RWPE1 (cell line): ENCODE measurements at places on chromosomes 13 and 19.

DNA sequence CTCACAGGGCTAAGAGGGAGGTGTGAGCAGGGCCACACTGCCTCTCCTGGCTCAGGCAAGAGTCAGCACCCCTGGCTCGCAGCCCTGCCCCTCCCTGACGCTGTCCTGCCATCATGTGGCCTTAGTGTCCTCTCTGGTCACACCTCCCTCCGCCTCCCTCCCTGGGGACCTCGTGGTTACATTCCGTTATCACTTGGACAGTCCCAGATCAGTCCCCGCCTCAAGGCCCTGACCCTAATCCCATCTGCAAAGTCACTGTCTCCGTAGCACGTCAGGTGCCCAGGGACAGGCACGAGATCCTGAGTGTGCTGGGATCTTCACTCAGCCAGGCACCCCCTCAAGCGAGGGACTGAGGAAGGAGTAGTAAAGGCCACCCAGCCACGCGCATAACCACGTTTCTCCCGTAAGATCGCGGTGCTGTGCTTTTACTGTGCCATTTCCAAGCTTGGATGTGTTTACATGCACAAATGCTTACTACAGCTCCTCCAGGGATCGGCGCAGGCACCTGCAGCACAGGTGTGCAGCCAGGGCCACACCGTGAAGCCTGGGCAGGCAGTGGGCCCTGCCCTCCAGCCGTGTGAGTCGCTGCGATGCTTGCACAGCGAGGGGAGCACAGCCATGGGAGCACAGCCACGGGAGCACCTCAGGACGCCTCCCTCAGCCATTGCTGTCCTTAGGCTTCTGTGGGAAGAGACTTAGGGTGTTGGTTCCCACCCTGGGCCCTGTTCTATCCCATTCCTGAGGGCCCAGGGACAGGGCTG, 10.7 kb upstream of the TMEM255B start:
- no peak for DNase-seq

DNA sequence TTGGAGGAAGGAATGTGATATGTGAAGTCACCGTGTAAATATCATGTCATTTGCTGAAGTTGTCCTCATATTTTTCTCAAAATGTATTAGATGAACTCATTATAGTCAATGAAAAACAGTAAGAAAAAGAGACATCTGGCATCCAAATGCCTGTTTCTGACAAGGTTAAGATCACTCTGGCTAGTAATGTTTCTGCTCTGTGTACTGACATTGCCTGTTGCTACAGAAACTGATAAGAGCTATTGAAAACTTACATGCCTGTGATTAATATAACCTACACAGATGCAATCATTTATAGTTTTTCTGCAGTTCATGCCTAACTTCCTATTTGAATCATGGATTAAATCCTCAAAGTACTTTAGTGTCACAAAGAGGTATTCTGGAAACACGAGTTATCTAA, 249.8 kb downstream of the NBEA start:
- no peak for DNase-seq

DNA sequence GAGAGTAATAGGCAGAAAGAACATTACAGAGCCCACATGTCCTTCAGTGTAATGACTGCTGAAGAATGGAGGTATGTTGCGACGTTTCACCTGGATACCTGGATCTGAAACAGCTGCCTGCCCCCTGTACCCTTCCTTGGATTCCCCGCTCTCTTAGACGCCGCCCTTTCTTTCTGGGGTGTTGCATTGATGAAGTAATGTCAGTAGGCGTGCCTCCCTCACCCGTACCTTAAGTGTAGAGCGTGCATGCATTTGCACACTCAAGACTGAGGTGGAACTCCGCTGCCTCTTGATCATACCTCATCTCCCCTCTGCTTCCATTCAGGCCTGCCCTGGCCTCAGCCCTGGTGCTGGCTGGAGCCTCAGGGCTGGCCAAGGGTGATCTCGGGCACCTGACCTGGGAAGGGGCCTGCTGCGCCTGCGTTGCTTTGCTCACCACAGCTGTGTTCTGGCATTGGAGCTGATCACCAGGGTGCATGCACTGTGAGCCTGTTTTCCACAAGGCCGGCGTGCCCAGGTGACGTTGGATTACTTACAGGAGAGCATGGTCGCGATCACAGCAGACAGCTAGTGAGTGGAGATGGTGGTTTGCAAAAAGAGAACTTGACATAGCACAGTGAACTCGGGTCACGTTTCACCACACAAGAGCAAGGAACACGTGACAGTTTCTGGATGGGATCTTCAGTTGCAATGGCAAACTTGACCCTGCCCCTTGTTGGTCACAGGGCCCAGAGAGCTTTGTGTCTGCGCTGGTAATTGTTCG, 99.0 kb downstream of the ARHGEF7 start:
- no peak for DNase-seq

DNA sequence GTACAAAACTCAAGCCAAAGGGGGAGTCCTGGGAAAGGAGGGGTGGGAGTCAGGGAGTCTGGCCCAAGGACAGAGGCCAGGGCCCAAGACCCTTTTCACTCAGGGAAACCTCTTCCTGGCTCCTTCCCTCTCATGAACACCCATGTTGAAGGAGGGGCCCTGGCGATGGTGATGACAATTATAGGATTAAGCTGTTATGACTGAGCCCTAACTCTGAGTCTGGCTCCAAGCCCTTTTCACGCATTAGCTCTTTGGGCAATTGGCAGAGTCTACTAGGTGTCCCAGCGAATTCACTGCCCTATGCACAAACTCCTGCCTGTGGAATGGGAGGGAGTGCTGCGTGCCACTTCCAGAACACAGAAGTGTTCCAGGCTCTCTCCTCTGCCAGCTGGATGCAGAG, 20.7 kb downstream of the ZNF575 start:
- DNase-seq, result no peak

- DNase-seq, result no peak
Measured at GRCh38 chr13:84571264-84571663, 689.0 kb upstream of the SLITRK1 start.

GRCh38 chr19:33064458-33064791, 263 bp downstream of the RHPN2 start:
- peak; percentile 24 for DNase-seq

DNA sequence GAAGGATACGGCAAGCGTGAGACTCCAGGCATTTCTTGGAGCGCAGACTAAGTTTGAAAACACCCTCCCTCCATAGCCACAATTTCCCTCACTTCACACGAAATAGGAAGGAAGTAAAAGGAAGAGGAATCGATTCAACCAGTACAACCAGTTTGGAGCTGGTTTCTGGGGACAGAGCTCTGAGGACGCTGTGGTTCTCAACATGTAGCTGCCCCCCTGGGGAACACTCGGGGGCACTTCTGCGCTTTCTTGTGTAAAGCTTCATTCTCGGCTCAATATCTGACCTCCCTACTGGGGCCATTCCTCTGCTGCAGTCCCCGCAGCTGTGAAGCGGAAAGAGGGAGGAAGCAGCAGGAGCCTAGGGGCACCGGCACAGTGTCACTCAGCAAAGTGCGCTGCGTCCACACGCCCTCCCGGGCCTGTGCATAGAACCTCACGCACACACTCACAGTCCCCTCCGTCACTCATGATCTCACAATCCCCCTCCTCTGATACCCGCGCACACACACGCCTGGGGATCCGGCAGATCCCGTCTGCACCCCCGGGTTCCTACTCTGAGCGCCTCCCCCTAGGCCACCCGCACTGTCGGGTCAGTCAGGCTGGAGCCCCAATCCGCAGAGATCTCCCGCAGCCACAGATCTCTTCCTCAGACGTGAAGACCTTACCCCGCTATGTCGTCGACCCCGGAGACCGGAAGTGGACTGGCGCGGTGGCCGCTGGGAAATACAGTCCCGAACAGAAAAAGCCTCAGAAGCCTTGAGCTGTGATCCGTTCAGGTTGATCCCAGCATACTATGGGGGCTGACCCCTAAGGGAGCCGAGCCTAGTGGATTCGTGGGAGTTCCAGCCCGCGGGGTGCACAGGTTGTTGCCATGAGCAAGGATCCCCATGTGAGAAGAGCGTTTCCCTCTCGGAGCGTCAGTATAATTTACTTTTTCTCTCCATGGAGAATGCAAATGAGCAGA, at the start of gene ZNF780A:
ZNF780A (minus strand) TSS at position 703 of the 964 bp plus-strand sequence. CDS start 6,190 bp downstream, outside the sequence.
- peak; percentile 66 for DNase-seq

DNA sequence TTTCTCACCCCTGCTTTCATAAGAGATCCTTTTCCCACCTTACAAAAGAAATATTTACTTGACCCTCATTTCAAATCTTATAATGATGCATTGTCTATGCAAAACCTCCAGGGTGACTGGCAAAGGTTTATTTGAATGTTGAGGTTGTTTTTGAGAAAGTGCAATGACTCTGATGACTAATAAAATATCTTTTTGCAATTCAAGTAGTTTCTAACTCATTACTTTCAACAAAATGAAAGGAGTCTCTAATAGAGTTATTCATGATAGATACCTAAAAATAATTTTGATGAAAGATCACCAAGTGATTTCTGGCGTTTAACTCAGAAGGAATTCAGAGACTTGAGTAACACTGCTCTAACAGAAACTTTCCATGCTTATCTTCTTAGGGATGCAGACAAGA, 144.2 kb downstream of the FOXO1 start:
- no peak for DNase-seq

- DNase-seq, result no peak
Measured at GRCh38 chr19:41784743-41785142, 11.6 kb upstream of the CEACAM3 start.
